ENCODE measurements at places on chromosomes 16 and 17. TPM values are rescaled to one million over a fixed set of nuclear protein-coding genes. Genes with fewer than 3 reads are reported as not detected.
A peak's percentile ranks its signal among the peaks of the same experiment; 100 is the strongest.

DNA sequence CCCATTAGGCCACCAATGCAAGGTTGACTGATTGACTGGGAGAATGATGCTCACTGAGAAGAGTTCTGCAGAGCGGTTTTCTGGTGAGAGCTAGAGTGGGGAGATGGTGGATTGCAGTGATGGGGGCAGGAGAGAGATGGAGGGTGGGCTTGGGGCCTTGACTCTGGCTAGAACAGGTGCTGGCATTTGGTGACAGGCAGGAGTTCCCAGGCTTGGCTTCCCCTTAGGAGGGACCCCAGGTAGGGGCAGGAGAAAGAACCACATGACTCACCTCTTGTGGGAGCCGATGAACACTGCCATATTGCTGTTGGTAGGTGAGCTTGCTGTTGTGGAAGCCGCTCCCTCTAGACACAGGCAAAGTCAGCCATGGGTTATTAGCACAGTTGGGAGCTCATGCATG lies 8.0 kb downstream of the CD300LB start:
- DNase-seq, result peak; percentile 1

DNA sequence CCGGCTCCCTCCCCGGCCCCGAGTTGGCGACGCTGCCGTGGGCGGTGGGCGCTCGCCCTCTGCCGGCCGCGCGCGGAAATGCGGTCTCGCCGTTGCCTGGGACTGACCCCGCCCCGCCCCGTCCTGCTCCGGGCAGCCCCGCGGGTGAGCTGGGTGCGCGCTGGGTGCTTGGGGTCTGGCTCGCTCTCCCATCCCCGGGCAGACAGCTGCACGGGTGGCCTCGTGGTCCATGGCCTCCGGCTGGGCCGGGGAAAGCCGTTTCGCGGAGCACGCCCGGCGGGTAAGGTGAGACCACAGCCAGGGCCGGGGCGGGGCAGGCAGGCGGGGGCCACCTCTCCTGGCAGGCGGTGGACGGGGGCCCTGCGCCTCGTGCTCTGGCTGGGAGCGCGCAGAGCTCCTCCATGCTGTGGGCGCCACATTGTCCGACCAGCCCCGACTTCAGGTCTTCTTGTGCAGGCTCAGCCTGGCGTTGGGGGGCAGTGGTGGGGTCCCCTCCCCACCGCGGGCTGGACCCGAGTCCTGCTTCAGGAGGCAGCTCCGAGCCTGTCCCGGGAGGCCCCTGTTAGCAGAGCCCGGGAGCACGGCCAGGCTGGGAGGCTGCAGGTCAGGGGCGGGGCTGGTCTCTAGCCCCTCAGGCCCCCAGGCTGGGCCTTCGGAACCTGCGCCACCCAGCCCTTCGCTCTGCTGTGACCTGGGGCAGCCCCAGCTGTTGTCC lies 7.0 kb upstream of the C1QTNF8 start:
- DNase-seq, result no peak

The CACNG3 gene
- not detected for total RNA-seq

The MYCBPAP gene
- total RNA-seq, result 0.38 TPM

DNA sequence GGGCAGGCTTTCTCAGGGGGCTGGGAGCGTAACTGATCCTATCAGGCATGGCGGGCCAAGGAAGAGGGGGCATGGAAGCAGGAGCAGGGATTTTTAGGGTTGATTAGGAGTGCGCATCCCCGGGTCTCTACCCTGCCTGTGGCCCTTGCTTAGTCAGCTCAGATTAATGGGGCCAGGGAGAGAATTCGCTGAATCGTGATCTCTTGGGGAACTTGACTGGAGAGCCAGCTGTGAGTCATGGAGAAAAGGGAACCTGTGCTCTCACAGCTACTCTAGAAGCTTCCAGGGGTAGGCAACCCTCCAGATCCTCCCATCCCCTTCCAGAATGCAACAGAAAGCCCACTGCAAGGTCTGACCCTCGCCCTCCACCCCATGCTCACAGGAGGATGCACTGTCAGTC lies 3.6 kb downstream of the FOXN1 start:
- no peak for DNase-seq

DNA sequence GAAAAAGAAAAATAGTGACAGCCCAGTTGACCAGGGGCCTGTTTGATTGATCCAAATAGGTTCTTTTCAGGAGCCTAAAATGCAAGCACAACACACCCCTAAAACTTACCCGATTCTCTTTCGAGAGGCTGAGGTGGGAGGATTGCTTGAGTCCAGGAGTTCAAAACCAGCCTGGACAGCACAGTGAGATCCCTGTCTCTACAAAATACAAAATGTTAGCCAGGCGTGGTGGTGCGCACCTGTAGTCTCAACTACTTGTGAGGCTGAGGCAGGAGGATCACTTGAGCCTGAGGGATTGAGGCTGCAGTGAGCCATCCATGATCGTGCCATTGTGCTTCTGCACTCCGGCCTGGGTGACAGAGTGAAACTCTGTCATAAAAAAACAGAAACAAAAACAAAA lies 1.5 kb upstream of the KIF19 start:
- no peak for DNase-seq

DNA sequence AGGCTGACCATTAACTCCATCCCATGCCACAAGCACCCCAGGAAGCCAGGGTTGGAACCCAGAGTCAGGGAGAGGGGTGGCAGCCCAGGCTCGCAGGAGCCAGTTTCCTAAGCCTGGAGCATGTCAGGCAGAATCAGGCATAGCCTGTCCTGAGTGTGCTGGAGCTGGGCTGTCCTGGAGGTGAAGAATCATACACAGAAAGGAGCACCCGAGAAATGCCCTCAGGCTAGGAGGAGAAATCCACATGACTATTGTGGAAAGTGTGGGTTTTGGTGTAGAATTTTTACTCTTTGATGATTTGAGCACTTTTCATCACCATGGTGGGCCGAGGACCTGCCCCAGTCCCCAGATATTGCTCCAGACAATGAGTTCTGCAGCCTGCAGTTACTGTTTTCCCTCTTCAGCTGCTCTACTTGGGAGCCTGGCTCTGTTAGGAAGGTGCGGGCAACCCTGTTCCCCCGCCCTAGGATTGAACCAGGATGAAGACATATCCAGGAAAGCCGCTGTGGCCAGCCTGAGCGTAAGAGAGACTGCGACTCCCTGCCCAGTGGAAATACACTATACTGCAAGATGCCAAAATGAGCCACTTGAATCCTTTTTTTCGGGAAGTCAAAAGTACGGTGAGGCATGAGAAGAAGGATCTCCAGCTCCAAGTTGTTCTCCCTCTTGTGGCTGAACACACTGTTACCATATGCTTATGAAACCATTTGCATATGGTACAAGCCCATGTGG lies 29.0 kb upstream of the HEATR6 start:
- DNase-seq, result no peak

GRCh38 chr16:15874745-15875314 lies 13.6 kb downstream of the CEP20 start:
- peak; percentile 86 for DNase-seq

The CFAP97D1 gene
- total RNA-seq, result not detected

The NSMCE1 gene
- 22.1 TPM for total RNA-seq

DNA sequence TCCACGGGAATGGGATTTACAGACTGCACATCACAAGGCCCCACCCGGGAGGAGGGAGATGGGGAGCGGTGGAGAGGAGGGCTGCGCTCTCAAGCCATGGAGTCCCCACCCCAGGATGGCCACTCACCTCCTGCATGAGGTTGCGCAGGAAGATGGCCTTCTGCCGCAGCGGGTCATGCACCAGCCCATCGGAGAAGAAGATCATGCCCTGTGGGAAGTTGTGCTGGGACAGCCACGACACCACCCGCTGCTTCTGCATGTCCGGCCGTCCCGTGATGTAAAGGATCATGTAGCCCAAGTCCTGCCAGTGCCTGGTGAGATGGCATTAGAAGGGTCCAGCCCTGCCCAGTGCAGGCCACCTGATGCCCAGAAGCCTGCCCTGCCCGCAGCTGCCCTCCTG lies 17.0 kb downstream of the PIMREG start:
- DNase-seq, result no peak

DNA sequence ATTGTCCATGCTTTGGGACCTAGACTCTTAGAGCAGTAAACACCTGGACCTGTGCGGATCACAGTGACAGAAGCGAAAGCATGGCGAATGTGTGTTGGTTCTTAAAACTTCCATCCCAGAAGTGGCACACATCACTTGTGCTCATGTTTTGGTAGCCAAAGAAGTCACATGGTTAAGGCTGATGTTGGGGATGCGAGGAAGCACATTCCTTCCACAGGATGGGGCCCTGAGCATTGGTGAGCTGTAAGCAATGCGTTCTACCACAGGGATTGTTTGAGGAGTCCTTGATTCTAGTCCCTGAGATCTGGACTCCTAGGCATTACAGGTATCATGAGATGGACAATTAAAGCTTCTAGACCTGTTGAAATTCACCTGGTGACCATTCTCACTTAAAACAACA lies 375.9 kb downstream of the UTP18 start:
- no peak for DNase-seq

The MYO15B gene
- total RNA-seq, result 40.9 TPM

GRCh38 chr17:6530324-6530920 lies 25.9 kb downstream of the PITPNM3 start:
- DNase-seq, result no peak

GRCh38 chr17:79438058-79438457 lies 172.8 kb downstream of the RBFOX3 start:
- DNase-seq, result no peak

- DNase-seq, result no peak
Measured at GRCh38 chr16:62038646-62039045, 2.4 kb upstream of the CDH8 start.

DNA sequence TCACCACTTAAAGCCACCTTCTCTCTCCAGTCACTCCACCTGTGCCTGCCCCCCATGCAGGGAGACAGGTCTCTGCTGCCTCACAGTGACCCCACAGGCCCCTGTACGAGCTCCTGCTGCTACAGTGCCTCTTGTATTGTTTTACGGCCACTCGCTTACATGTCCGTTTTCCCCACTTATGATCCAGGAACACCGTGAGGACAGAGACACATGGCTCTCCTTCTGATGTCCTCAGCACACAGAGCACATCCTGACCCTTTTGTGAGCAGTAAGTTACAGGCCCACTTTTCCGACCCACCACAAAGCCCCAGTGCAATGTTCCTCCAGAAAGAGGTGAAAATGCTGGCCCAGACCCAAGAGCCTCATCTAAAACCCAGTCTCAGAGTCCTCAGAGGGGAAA lies 84.8 kb upstream of the GNAO1 start:
- DNase-seq, result no peak

GRCh38 chr17:8366231-8366630 lies 10.3 kb downstream of the KRABD2 start:
- DNase-seq, result no peak

- no peak for DNase-seq
Measured at GRCh38 chr17:82017612-82018151, 5.0 kb downstream of the CENPX start.

DNA sequence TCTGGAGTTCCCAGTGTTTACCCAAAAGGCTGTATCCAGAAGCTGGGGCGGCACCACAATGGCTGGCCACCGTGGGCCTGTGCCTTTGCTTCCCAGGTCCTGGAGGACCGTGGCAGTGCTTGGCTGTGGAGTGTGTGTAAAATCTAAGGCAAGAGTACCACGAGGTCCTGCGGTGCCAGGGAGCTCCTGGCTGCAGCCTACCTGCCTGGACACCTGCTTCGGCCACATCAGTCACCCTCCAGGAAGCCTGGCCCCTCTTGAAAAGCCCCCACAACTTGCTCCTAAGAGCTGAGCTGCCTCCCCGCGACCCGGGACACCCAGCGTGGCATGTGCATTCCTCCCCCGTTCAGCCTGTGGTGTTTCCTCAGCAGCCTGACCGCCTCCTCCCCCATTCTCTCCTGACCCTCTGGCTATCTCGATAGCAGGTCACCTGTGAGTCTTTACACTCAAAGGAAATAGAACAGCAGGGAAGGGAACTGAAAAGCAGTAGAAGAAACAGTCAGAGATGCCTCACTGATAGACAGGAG lies 7.9 kb downstream of the TIMM22 start:
- no peak for DNase-seq

DNA sequence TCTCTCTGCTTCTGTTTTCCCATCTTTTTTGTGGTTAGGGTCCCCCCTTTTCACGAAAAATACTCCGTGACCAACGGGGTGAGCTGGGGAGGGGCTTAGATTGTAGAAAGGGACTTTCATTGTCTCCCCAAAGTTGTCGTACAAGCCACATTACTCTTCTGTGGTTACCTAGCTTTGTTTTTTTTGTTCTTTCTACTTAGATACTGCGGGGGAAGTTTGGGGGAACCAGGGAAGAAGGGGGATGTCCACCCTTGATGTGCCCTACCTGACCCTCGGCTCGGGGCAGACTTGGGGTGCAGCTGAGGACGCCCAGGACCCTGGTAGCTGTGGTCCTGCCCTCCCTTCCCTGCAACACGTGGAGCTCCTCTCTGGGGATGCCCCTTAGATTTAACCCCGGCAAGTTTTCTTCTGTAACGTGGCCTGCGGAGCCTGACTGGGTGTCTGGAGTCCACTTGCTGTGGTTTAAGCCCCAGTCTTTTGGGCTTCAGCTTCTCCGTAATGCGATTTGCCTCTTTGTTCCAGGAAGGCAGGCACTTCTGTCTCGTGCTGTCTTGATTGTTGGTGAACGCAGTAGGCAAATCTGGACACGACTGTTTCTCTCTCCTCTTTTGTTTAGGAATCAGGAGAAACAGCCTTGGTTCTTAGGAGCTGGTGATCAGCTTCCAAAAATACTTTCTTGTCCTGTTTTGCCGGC lies 892 bp downstream of the ABCC1 start:
- no peak for DNase-seq

DNA sequence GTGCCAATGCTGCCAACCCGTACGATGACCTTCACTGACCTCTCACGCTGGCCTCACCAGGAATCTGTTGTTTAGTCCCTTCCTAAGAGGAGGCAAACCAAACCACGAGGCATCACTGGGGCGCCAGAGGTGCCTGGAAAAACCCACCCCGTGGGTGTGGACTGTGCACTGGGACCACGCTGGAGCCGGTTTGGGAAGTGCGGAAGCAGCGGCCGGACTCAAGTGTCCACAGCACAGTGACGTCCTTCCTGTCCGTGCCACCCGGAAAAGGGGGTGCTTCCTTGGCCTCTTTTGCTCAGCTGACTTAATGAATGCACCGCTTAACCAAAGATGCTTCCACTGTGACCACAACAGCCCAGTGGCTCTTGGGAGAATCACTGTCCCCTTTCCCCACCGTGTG lies 9.0 kb upstream of the KIF19 start:
- DNase-seq, result no peak

DNA sequence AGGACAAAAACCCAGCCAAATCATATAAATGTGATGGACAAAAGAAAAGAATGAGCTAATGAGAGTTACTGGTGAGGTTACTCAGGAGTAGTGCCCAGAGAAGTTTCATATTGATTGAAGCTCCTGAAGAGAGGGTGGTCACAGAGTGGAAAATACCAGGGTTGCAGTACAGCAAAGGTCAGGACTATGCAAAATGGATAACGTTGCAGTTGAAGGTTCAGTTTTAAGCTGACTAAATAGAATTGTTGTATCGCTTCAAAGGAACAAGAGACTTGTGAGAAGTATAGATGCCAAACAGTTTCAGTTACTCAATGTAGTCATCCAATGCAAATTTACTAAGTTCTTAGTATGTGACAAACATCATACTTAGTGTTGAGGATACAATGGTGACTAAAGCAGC lies 47.1 kb downstream of the ABCA8 start:
- no peak for DNase-seq
